SIG-M5 (cell line): ENCODE measurements at places on chromosomes 11 and 22.
A peak's percentile ranks its signal among the peaks of the same experiment; 100 is the strongest.

- no peak for DNase-seq
Observed at GRCh38 chr11:130369141-130369691, 54.5 kb upstream of the ZBTB44 start.

GRCh38 chr11:44171518-44171917 lies 76.0 kb downstream of the EXT2 start:
- DNase-seq: no peak

DNA sequence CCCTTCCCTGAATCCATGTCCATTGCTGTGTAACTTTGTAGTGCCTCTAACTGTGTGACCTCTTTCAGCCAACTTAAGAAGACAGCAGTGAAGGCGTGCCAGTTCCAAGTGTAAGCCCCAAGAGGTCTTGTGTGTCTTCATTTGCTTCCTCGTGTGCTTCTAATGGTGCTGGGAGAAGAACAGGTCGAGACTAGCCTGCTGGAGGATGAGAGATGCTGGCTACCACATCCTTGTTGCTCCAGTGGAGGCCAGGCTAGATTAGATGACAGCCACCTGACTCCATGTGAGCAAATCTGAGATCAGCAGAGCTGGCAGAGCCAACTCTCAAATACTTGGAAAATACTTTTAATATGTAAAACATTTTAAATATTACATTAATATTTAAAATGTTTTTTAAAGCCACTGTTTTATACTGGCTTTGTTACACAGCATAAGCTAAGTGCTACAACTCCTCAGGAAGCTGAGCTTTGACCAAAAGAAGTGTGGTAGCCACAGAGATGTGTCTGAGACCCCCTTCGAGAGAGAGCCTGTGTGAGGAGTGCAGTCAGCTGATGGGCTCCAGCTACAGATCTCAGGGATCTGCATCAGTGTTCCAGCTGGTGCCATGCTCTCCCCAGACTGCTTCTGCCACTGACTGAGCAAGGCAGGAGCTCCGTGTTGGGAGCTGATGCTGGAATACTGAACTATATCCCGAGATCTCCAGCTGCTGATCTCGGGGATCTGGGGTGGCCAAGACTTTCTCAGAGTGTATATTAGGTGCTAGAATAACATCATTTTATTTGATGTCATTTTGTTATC lies 8.9 kb downstream of the KCNJ11 start:
- no peak for DNase-seq

DNA sequence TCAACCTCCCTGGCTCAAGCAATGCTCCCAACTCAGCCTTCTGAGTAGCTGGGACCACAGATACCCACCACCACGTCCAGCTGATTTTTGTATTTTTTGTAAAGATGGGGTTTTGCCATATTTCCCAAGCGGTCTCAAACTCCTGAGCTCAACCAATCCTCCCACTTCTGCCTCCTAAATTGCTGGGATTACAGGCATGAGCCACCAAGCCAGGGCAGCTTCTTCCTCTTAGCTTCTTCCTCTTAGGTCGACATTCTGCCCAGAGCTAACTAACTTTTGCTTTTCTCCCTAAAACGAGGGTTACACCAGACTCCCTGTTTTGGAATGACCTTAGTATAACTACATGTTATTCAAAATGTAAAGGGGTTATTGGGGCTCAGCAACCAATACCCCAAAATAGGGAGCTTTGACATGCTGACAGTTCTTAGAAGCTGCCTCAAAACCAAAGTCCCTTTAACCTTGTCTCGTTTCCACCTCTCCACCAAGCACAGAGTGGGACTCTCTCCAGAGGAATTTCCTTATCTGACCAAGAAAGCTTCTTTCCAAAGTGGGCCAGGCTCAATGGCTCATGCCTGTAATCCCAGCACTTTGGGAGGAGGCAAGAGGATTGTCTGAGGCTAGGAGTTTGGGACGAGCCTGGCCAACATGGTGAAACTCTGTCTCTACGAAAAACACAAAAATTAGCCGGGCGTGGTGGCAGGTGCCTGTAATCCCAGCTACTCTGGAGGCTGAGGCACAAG lies 7.0 kb downstream of the HPS5 start:
- no peak for DNase-seq

DNA sequence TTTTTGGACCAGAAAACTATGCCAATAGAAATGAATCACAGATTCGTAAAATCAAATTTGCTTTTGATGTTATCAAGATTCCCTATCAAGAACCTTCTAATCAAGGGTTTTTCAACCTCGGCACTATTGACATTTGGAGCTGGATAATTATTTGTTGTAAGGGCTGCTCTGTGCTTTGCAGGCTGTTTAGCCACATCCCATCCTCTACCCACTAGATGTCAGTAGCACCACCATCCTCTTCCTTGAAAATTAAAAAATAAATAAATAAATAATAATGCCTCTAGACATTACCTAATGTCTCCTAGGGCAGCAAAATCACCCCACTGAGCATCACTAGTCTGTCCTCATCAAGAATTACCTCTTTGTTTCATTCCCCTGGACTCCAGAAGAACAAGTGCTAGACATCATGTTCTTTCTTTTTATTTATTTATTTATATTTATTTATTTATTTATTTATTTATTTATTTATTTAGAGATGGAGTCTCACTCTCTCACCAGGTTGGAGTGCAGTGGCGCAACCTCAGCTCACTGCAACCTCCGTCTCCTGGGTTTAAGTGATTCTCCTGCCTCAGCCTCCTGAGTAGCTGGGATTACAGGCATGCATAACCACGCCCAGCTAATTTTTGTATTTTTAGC lies 744.7 kb downstream of the KCNA4 start:
- no peak for DNase-seq

DNA sequence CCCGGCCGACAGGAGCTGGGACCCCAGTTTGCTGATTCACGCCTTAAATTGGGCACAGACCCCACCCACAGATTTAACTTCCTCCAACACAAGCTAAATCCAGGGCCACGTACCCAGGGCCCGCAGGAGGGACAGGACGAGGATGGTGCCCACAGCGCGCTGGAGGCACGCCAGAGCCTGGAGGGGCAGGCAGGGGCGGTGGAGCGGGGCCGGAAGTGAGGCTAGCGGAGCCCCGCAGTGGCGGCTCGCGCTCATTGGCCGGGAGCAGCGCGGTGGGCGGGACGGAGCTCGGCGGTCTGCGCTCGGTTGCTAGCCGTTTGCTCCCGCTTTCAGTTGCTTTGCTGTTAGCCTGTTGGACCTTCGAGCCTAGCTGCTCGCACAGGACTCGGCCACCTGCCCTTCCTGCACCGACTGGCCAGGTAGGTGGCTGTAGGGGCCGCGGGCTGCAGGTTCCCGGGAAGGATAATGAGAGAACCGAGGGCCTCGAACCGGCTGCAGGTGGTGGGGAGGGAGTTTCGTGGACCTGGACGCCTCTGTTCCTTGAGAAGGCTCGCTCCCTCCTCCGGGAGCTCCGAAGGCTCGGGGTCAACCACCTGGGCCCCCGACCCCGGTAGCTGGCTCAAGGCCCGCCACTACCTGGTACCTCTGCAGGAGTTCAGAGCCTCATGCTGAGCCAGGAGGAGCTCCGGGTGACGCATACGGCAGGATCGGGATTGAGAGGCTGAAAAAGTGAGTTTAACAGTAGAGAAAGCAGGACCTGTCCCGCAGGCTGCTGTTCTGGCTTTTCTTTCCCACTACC lies at the start of gene CCDC134:
Gene CCDC134 (plus strand): TSS at position 332 of the 799 bp plus-strand sequence. CDS start 8,212 bp downstream, outside the sequence.
- DNase-seq: peak; percentile 34

- DNase-seq: no peak
Observed at GRCh38 chr11:203056-203944, 3.9 kb downstream of the BET1L start.

- no peak for DNase-seq
Observed at GRCh38 chr11:1938343-1939005, 8.7 kb upstream of the MRPL23 start.

DNA sequence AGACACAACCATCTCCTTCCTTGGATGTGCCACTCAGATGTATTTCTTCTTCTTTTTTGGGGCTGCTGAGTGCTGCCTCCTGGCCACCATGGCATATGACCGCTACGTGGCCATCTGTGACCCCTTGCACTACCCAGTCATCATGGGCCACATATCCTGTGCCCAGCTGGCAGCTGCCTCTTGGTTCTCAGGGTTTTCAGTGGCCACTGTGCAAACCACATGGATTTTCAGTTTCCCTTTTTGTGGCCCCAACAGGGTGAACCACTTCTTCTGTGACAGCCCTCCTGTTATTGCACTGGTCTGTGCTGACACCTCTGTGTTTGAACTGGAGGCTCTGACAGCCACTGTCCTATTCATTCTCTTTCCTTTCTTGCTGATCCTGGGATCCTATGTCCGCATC lies 489 bp downstream of the OR10A4 start:
- no peak for DNase-seq

DNA sequence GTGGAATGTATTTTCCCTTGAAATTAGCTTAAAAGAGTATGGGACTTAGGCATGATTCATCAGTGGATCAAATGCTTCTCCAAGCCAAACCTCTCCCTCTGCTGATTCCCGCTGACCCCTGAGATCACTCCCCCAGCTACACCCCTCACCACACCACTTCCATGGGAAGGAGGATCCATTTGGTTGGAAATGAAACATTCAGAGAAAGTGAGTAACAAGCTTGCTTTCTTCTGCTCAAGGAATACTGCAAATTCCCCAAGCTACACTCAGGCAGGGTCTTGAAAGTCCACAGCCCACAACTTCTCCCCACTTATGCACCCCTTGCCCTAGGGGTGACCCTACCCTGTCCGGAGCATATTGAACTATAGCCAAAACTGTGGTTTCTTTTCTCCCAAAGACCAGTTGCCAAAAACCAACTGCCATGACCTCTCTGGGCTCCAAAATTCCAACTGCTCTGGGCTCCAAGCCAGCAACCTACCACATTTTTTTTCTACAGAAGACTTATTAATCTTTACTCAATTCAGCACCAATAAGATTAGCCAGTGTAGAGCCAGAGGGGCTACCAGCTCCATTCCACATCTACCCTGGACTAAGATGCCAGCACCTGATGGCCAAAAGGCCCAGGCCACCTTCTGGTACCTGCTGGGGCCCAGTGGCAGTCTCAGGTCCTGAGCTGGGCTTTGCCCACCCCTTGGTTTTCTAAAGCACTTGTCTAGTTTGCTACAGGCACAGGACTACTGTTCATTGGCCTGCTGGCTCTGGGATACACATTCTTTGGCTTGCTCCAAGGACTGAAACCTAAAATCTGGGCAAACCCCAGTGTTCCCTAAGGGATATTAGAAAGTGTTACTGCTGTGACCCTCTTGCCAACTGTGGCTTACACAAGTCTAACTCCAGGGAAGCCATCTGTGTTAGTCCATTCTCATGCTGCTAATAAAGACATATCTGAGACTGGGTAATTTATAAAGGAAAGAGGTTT lies 101.1 kb downstream of the MICAL3 start:
- DNase-seq: no peak

GRCh38 chr22:43148581-43148980 lies 2.8 kb upstream of the TSPO start:
- no peak for DNase-seq

GRCh38 chr22:40261783-40262182 lies 84.1 kb downstream of the TNRC6B start:
- no peak for DNase-seq

DNA sequence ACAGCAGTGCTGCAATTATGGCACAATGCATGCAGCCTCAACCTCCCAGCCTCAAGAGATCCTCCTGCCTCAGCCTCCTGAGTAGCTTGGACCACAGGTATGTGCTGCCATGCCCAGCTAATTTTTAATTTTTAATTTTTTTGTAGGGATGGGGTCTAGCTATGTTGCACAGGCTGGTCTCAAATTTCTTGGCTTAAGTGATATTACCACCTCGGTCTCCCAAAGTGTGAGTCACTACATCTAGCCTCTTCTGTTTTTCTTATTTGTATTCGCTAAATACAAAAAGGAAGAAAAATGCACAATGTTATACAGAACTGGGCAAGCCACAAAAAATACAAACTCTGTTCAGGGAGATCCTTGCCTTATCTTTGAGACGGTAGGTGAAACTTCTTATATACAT lies 62.1 kb downstream of the DDI1 start:
- no peak for DNase-seq

- no peak for DNase-seq
Observed at GRCh38 chr11:94885133-94885532, 88.2 kb downstream of the CWC15 start.

DNA sequence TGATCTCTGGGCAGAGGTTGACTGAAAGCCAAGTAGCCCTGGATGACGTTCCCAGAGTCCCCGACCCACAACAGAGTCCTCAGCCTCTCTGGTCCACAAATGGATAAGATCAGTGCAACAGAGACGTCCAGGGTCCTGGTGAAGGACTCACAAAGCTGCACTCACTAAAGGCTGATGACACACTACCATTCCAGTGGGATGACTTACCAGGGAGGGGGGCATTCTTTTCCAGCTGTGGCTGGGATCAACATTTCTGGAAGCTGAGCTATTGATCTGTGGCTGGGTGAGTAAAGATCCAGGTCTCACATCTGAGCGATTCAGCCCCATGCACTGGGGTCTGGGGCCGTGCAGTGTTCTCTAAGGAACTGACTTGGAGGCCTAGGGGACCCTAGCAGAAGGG lies 296.2 kb downstream of the NTM start:
- DNase-seq: no peak

DNA sequence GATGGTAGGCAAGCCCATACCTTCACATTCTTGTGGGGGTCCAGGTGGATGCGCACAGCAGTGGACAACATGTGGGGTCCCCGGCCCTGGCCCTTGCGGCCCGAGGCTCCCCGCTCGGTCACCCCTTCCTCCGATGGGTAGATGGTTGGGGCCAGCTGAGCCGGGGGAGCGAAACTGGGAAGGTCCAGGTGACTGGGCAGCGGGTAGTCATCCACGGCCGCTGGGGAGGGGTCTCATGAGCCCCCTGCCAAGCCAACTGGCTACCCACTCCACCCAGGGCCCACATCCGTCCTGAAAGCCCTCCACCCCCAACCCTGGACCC lies 10.7 kb downstream of the ATG2A start:
- no peak for DNase-seq

DNA sequence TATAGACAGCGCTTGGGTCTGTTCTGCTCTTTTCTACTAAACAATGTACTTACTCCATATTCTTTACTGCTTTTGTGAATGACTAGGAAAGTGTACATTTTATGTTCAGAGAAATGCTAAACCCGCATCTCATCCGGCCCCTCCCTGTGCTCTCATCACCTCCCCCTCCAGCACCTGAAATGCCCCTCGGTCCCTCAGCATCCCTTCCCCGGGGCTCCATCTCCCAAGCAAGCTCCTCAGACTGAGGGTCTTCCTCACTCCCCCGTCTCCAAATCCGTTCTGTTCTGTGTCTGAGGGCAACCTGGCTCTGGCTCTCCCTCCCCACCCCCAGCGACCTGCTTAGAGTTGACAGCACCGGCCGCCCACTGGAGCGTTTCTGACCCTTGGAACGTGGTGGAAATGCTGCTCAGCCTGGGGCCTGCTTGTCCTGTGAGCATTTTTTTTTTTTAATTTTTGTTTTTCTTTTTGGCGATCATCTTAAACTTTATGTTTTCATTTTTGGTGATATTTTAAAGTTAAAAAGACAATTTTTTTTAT lies 1.4 kb downstream of the SELENOO start:
- DNase-seq: no peak

- no peak for DNase-seq
Observed at GRCh38 chr11:71423181-71423790, 24.9 kb downstream of the DHCR7 start.
